ENCODE measurements at places on chromosomes 1 and 21.
A peak's percentile ranks its signal among the peaks of the same experiment; 100 is the strongest.

DNA sequence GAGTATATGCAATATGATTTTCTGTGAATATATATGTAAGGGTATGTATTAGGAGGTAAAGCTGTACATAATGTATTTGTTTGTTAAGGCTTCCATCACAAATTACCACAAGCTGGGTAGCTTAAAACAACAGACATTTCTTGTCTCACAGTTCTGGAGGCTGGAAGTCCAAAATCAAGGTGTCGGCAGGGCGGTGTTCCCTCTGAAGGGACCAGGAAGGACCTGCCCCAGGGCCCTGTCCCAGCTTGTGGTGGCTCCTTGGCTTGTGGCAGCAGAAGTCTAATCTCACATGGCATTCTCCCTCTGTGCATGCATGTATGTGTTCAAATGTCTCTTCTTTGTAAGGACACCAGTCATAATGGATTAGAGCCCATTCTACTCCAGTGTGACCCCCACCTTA, 17.1 kb downstream of the TRIM67 start:
- no peak for DNase-seq

- no peak for DNase-seq
Observed at GRCh38 chr1:110872366-110872744, 593 bp upstream of the CD53 start.

DNA sequence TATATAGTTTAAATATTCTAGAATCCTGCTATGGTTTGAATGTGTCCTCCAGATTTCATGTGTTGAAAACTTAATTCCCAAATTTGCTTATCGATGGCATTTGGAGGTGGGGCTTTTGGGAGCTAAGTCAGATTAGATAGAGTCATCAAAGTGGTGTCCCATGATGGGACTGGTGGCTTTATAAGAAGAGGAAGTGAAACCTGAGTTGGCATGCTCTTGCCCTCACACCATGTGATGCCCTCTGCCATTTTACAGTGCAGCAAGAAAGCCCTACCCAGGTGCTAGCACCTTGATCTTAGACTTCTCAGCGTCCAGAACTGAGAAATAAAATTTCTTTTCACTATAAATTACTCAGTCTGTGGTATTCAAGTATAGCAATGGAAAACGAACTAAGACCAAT, 111.3 kb downstream of the TGFB2 start:
- DNase-seq, result no peak

- DNase-seq, result no peak
Observed at GRCh38 chr1:181089017-181089675, 646 bp downstream of the IER5 start.

DNA sequence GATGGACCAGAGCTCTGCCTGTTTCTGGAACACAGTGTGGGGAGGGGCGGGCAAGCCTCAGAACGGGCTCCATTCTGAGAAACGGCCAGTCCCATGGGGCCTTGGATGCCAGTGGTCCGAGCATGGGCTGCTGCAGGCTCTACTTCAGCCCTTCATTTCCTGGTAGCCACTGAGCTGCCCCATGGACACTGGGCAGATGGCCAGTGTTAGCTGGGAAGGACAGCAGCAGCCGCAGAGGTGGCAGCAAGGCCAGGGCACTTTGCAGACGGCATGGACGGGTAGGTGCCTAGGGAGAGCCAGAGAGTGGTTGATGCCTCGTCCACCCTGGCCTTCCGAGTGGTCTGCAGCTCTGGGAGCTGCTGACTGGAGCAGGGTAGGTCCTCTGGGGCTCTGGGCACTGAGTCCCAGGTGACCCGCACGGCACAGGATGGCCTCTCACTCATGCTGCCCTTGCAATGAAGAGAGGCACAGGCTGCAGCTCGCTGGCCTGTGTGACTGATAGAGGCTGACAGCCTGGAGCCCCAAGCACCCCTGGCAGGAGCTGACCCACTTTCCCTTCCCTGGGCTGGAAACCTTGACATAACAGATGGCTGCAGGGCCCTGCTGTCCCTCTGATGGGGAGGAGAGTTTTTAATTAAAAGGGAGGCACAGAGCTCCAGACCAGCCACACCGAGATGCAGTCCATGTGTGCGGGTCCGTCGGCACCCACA, 87.7 kb upstream of the COL6A1 start:
- peak; percentile 67 for DNase-seq

Measured in NCI-H524 treated with DMSO at 0.1 percent for 48 hours (cell line).